ENCODE measurements at places on chromosomes 1 and 21.

DNA sequence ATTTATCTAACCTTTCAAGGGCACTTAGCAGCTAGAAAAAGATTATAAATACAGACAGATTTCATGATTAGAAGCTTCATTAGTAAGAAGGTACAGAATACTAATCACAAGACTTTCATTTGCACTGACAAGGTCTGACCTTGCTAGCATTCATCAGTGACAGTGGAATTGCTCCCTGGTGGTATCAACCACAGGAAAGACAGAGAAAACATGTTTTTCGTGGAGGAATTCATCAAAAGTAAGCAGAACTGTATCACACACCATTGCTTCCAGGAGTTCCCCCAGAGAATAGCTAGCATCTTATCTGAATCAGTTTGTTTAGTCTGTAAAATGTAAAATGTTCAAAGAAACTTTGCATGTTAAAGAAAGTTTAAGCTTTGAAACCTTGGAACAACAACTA, 20.6 kb upstream of the CRB1 start:
- DNase-seq, result no peak

- DNase-seq, result no peak
Measured at GRCh38 chr1:46676531-46676930, 4.9 kb downstream of the TEX38 start.

DNA sequence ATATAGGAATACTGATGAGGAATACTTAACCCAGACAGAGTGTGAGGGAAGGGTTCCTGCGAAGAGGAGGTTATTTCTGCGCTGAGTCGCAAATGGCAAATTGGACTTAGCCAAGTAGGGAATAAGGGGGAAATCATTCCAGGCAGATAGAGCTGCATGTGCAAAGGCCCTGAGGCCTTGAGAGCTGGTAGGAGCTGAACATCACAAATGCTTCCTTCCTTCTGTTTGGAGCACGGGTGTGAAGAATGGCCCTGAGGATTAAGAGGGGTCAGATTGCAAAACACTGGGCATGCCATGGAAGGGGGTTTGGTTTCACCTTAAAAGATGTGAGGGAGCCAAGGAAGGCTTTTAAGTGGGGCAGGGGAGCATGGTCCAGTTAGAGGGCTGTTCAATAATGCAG, 12.4 kb downstream of the IER5 start:
- no peak for DNase-seq

DNA sequence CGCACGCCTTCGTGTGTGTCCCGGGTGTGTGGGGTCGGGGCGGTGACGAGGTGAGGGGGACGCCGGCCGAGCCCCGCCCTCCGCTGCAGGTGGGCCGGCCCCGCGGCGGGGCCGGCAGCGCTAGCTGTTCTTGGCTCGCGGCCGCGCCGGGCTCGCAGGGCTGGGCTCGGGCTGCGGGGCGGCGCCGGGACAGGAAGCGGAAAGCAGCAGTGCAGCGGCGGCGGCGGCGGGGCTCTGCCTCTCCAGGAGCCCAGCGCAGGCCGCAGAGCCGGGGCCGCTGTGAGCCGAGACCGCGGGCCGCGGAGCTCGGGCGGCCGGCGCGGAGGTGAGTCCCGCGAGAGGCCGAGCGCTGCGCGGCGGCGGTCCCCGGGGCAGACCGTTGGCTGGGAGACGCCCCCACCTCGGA, at the start of gene VANGL1:
Gene VANGL1 (plus strand): TSS at position 209 of the 406 bp plus-strand sequence. CDS start 9,444 bp downstream, outside the sequence.
- DNase-seq, result peak; percentile 81

DNA sequence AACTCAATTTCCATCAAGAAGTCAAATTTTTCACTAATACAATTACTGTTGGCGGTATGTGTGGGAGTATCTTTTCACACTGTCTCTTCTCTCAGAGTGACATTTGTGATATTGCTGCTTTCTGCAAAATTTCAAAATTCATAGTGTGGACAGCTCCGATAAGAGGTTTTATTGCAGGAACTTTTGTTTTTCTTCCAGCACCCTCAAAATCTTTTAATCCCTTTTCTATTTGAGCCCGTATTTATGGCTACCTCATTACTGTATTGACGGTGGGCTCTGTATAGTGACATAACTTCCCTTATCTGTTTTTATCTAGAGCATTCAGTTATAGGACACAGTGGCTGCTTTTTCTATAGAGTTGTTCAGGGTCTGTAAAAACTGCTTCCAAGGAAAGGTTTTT, 794.4 kb upstream of the TMPRSS15 start:
- no peak for DNase-seq

- no peak for DNase-seq
Measured at GRCh38 chr1:195831789-195832188, 776.5 kb downstream of the KCNT2 start.

GRCh38 chr1:229661022-229661877, 35.2 kb downstream of the URB2 start:
- DNase-seq, result peak; percentile 93

GRCh38 chr1:66296370-66296769, 237.6 kb upstream of the SGIP1 start:
- DNase-seq, result no peak

DNA sequence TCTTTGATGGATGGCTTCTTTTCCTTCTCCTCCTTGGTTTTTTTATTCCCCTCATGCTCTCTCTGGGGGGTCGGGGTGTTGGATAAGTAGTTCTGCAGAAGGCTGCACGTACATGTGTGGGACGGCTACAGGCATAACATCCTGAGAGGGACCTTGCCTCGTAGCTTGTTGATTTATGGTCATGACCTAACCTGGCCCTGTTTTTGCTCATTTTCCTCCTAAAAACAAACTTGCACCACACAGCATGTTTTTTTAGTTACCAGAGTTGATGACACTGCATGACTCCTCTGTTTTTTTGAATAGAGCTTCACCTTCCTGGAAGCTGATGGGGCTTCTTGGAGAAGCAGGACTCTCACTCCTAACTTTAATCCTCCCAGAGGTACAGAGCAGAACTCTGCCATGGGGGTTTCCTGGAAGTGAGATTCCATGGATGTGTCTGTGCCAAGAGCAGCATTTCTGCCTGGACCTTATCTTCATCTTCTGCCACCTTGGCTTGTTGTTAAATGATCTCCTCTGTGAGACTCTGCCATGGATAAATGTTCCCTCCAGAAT, 114.7 kb downstream of the PAPPA2 start:
- no peak for DNase-seq

- DNase-seq, result no peak
Measured at GRCh38 chr1:108877348-108878159, 769 bp downstream of the GPSM2 start.

DNA sequence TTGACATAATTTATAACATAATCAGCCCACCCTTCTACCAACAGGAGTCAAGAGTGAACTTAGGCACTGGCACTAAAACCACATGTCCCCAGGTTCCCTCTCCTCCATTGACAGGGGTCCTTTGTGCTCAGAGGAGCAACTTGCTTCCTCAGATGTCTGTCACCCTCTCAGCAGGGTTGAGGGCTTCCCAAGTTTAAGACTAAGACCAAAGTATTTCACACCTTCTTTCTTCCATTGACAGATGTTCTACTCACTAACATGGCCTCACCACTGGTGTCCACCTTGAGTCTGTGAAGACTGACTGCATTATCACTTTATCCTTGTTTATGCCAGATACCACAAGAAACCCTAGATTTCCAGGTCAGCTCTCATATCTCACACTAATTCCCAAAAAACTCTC, 56.5 kb downstream of the CCDC18 start:
- no peak for DNase-seq

GRCh38 chr1:212034516-212035122, 738 bp downstream of the INTS7 start:
- DNase-seq, result no peak

GRCh38 chr21:36803816-36804439, 105.0 kb downstream of the SIM2 start:
- no peak for DNase-seq

DNA sequence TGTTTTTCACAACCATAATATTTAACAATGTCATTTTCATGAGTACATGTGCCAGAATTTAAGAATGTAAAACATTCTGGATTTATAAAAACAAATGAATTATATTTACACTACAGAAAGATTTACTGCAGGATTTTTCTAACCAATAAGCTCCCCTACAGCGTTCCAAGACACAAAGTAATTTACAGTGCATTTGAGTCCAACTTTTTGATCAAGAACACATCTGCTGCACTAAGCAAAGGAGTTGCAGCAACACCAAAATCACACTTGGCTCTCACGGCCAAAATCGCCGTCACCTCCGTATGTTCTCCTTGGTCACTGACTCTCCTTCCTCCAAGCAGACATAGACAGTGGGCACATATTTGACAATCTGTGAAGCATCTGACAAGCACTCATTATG, 7.7 kb downstream of the VPS26C start:
- no peak for DNase-seq

DNA sequence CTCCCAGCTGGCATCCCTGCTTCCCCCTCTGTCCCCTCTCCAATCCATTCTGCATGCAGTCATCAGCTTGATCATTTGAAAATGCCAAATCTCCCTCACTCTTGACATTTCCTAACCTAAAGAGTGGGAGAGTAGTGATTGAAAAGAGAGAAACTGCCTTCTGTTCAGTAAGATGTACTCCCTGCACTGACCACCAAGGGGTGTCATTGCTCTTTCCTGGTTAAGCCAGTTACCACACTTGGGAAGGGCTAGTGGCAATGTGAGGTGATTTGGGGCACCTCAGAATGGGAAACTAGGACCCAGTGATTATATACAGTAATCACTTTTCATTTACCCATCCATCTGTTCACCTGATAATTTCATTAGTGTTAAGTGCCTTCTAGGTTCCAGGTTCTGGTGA, 6.9 kb upstream of the TMEM269 start:
- DNase-seq, result no peak

GRCh38 chr1:44787506-44787905, 464 bp downstream of the BEST4 start:
- no peak for DNase-seq

GRCh38 chr1:13813398-13814012, 113.5 kb downstream of the PRDM2 start:
- no peak for DNase-seq

GRCh38 chr21:35048706-35049617, at the start of gene RUNX1:
RUNX1 (minus strand) TSS chr21:35049302.
- no peak for DNase-seq

- peak; percentile 72 for DNase-seq
Measured at GRCh38 chr1:25711555-25712298, 88.3 kb upstream of the SELENON start.

GRCh38 chr1:221239792-221240191, 360.5 kb downstream of the HLX start:
- DNase-seq, result no peak

GRCh38 chr1:32568929-32569328, 29.7 kb downstream of the ZBTB8A start:
- no peak for DNase-seq

DNA sequence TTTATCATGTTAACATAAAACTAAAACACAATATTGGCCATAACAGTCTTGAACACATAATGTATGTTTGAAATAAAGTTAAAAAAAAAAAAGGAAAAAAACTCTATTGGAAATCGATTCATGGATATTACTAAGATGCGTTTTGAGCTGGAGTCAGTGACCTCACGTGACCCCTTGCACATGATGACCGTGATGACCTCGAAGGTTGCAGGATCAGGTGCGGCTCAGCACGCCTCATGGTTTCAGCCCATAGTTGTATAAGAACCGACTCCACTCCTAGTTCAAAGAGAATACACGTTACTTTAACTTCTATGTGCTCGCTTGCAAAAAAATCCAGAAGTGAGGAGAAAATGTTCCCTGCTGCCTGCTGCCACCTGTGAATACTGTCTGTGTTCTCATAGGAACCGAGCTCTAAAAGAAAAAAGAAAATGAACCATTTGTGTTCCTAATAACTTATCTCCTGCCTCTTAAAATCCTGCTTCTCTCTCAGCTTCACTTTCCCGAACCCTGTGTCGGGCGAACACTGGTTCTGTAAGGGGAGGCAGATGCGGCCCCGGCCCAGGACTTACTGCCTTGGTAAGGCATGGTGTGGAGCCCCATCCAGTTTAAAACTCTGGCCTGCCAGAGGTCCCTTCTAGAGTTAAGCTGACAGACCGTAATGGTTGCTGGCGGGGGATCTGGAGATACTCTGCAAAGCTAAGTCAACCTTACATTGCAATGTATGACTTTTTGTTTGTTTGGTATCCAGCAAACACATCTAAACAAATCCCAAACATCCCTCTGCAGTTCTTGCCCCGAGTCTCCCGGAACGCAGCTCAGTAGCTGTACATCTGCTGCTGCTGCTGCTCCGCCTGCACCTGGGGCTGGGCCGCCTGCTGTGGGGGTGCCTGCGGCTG, 33.8 kb upstream of the RIPK4 start:
- DNase-seq, result no peak

- DNase-seq, result no peak
Measured at GRCh38 chr1:50681931-50682330, 258.7 kb upstream of the DMRTA2 start.

DNA sequence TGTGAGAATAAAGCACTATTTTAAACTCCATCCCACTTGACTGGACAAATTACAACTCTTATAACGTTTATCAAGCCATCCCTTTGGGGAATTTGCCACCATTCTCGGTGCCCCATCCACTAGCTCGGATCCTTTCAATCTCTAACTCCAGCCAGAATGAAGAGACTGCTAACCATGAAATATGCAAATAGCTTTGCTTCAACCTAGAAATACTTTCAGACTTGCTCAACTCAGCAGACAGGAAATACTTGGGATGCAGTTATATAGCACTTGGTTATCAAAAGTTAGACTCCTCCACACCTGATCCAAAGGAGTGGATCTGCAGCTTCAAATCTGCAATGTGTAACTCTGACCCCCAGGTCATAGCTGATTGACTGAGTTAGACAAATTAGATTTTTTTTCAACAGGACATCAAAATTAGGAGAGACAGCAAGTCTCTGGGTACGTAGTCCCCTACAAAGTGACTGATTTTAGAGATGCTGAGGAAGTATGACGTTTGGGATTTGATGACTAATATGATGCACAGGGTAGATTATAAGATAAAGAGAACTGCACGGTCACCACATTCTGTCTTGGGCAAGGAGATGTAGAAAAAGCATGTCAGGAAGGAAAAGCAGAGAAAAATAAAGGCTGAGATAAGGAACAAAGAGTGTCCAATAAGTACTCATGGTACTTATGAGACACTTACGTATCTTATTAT, 496.0 kb downstream of the AGBL4 start:
- no peak for DNase-seq
